ENCODE measurements at places on chromosomes 11 and 22. TPM values are rescaled to one million over a fixed set of nuclear protein-coding genes. Genes with fewer than 3 reads are reported as not detected.

The C11orf87 gene
- 216 TPM for polyA plus RNA-seq

The FAM227A gene
- 0.93 TPM for polyA plus RNA-seq

The TOMT gene
- not detected for polyA plus RNA-seq

The SMC1B gene
- not detected for polyA plus RNA-seq

The RBMXL2 gene
- not detected for polyA plus RNA-seq

The IL17REL gene
- not detected for polyA plus RNA-seq

The SCGB2A2 gene
- not detected for polyA plus RNA-seq

The NLRP14 gene
- polyA plus RNA-seq: 0.07 TPM

The GRAMD4 gene
- 2.9 TPM for polyA plus RNA-seq

The PDE3B gene
- polyA plus RNA-seq: 2.3 TPM

The CUL5 gene
- polyA plus RNA-seq: 32.2 TPM

The ACO2 gene
- 29.0 TPM for polyA plus RNA-seq

The SORL1 gene
- polyA plus RNA-seq: 310 TPM

The USP2 gene
- 11.7 TPM for polyA plus RNA-seq

The TECTA gene
- 1.2 TPM for polyA plus RNA-seq

The P4HA3 gene
- 4.2 TPM for polyA plus RNA-seq

The OR52N4 gene
- not detected for polyA plus RNA-seq

The UBTFL1 gene
- not detected for polyA plus RNA-seq

The FAM180B gene
- not detected for polyA plus RNA-seq

The OR5P2 gene
- polyA plus RNA-seq: not detected

The IRAG1 gene
- polyA plus RNA-seq: 1.3 TPM

The TRIM49 gene
- not detected for polyA plus RNA-seq

The DLG2 gene
- polyA plus RNA-seq: 404 TPM

The IGSF22 gene
- polyA plus RNA-seq: 1.8 TPM

The UVRAG gene
- 17.8 TPM for polyA plus RNA-seq

The KRTAP5-7 gene
- polyA plus RNA-seq: not detected
